ENCODE measurements at places on chromosomes 2 and 18.

DNA sequence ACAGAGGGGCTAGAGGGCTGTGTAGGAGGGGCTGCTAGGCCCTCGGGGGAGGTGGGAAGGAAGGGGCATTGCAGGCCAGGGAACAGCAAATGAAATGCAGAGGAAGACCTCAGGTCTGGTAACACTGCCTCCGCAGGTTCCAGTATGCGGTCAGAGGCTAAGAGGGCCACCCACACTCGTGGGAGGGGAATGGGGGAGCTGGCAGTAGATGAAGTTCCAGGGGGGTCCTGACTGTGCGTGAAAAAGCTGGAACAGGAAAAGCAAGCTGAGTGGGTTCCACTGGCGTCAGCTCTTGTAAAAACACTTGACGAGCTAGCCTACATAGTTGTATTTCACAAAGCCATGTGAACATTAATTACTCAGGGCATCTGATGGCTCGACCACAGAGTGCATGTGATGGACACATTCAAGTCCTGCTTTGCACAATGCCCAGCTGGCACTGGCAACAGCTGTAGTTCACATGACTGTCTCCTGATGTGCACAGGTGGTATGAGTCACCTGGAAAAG is 29.0 kb upstream of the PTPN4 start:
- no peak for DNase-seq

DNA sequence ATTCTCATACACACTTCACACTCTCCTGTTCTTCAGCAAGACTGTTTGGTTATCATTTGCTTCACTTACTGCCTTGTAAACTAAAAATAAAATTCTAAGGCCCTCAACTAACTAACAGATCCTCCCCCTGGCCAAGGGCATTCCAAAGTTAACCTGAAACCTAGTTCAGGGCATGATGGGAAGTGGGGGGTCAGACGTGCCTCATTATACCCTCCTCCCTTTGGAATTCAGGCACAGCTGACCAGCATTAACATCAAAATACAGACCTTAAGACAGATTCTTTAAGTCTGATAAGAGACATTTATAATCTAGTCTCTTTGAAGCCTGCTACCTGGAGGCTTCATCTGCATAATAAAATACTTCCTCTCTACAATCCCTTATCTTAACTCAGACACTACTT is 221.0 kb downstream of the NOL4 start:
- no peak for DNase-seq

GRCh38 chr18:49699303-49699702 is 114.0 kb downstream of the ACAA2 start:
- DNase-seq = no peak

DNA sequence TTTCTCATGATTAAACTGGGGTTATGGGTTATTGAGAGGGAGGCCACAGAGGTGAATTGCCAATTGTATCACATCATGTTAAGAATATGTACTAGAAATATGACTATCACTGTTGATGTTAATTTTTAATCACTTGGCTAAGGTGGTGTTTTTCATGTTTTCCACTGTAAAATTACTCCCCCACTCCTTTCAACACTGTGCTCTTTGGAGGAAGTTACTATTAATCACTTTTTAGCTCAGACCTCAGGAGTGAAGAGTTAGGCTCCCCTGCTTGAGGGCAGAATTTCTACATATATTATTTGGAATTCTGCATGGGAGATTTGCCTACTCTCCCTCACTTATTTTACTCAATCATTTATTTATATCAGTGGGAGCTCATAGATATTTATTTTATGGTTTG is 76.0 kb upstream of the OSR1 start:
- no peak for DNase-seq

GRCh38 chr2:59744436-59744835 is 809.0 kb downstream of the BCL11A start:
- DNase-seq = no peak

- DNase-seq = no peak
Observed at GRCh38 chr2:98127229-98127989, 40.4 kb downstream of the VWA3B start.

DNA sequence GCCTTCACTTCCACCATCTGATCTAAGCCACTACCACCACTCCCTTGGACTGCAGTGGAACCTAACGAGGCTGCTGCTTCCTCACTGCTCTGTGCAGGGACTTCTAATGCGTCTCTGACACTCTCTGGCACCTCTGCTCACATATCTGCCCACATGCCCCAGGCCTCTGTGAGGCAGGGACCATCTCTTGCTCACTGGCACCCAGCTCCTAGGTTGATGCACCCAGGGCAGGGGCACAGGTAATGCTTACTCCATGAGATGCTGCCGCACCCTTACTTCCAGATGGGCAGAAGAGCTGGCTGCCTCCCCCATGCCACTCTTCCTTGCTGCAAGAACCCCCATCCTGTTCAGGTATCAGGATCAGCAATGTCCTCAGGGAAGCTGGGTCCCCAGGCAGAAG is 294.0 kb upstream of the HS6ST1 start:
- no peak for DNase-seq

DNA sequence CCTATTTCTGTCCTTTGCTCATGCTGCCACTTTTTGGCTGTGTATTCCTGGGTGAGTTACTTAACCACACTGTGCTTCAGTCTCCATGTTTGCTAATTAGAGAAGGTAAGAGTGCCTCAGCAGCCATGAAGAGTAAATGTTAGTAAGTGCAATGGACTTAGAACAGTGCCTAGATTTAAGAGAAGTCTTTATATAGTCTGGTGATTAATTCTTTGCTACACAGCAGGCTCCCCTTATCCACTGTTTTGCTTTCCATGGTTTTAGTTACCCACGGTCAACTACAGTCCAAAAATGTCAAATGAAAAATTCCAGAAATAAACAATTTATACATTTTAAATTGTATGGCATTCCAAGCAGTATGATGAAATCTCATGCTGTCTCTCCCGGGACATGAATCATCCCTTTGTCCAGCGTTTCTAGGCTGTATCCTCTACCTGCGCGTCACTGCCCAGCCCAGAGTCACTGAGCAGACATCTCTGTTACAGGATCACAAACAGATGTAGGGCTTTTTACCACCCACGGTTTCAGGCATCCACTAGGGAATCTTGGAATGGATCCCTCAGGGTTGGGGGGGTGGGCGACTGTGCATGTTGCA is 91.0 kb downstream of the CTIF start:
- no peak for DNase-seq

DNA sequence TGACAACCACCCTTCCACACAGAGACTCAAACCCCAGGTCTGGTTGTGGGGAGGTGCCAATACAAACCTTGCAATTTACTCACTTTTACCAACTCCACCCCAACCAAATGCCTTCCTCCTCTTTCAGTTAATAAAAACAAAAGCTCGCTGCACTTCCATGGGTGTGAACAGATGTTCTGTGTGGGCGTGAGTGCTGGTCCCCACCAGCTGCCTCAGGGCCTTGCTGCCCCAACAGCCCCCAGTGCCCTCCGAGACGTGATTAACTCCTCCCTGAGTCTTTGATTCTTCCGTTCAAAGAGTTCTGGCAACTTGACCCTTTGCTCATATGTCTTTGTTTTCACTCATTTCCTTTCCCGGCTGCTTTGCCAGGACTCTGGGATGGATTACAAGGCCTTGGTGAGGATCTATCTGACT is 258.9 kb upstream of the CXCR4 start:
- no peak for DNase-seq

DNA sequence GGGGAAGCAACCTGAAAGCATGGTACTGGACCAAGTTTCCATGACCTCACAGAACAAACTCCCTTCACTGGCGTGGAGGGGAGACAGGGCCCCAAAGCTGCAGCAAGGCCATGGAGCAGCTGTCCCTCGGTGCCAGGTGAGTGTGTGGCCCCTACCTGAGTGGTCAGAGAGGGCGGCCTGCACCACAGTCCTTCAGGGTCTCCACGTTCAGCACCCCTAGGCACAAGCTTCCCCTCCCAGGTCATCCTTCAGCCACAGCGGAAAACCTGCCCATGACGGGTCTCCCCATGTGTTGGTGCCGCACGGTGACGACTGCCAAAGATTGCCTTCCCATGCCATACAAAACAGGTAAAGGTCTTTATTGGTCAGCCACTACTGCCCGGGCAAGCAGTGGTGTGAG is 201.6 kb downstream of the MGAT5 start:
- no peak for DNase-seq

DNA sequence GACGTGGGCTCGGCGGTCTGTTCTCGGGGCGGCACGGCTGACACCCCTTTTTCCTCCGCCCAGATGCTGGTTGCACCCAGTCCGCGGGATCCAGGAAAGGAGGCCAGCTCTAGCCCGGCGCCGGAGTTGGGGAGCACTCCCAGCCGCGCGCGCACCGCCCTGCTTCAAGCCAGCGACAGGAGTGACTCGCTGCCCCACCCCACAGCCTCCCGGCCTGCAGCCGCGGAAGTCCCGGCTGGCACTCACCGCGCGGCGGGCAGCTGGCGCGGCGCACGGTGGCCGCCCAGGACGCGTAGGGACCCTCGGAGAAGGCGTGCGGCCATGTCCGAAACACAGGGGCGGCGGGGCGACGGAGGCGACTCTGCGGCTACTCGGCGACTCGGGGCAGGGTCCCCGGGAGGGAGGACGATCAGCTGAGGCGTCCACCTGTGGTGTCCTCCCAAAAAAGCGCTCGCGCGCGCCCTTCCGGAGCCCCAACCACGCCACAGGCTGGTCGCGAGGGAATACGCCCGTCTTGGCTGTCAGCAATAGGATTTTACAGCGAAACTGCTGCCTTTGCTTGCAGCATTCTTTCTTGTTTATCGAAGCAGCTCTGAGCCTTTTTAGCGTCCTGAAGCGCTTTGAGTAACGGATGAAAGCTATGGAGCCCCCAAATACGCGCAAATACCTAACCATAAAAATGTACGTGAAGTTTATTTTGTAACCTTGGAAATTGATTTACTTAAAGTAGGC is at the start of gene ACADL:
Gene ACADL (minus strand): TSS at position 507 of the 732 bp plus-strand sequence. CDS start 184 bp downstream, at position 323.
- no peak for DNase-seq

GRCh38 chr2:195642027-195642678 is 14.9 kb upstream of the SLC39A10 start:
- DNase-seq = no peak

- DNase-seq = no peak
Observed at GRCh38 chr2:214960677-214961076, 151.2 kb upstream of the BARD1 start.

- DNase-seq = no peak
Observed at GRCh38 chr18:68714366-68714711, 569 bp downstream of the TMX3 start.

DNA sequence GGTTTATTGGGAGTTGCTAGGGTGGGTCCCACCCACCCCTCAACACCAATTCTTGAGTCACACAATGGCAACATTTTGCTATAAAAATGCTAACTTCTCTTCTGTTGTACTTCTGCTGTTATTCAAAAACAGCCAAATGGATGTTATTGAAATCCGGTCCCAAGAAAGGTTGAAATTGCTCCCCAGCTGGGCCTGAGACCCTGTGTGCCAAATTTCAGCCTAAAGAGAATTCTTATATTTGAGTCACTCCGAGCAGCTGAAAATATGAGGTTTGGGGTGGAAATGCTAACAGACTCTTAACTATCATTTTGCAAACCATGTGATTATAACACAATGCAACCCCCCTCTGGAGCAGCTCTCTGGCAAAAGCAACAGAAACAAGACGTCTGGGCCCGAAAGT is 27.0 kb upstream of the ACVR1 start:
- DNase-seq = no peak

- DNase-seq = no peak
Observed at GRCh38 chr18:44730803-44731529, 50.3 kb downstream of the SETBP1 start.

DNA sequence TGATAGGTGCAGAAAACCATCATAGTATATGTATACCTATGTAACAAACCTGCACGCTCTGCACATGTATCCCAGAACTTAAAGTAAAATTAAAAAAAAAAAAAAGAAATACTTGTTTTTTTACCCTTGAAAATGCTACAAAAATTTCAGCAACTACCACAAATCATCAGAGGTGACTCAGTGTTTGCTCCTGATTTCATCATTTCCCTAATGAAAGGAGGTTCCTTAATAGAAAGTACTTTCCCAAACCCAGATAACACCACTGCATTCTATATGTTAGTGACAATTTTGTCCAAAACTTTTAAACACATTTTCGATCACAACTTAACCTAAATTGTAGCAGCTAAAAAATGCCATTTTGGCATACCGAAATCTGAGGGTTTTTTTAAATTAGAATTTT is 163.3 kb downstream of the SLC39A10 start:
- DNase-seq = no peak

DNA sequence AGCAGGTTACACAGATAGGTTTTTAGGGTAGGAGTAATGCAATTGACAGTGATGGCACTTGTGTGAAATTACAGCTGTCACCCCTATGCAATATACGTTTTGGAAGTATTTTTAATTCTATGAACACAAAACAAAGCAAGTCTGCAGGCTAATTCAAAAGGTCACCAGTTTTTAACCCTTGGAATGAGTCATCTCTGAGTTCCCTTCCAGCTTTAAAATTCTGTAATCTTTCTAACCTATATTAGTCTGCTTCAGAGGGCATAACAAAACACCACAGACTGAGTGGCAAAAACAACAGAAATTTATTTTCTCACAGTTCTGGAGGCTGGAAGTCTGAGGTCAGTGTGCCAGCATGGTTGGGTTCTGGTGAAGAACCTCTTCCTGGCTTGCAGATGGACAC is 596.9 kb upstream of the HNMT start:
- no peak for DNase-seq

GRCh38 chr2:238659231-238659630 is 188.7 kb upstream of the TWIST2 start:
- no peak for DNase-seq

GRCh38 chr18:62258093-62258492 is 67.0 kb upstream of the TNFRSF11A start:
- no peak for DNase-seq

- no peak for DNase-seq
Observed at GRCh38 chr2:236600158-236600557, 30.5 kb downstream of the ACKR3 start.

DNA sequence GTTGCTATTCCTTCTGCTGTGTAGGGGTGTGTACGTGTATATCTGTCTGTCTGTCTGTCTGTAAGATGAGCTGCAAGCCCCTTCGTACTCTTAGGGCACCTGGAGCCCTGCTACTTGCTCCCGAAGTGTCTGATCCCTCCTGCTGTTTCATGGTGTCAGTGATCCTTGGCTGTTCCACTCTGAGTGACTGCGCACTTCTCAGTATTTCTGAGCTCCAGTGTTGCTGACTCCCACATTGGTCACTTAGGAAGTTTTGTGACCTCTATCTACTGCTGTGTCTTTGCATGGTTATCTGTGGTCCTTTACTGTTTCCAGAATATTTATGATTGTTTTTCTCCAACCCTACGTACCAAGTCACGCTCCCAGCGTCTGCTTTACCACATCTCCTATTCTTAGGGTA is 16.2 kb downstream of the SEMA4F start:
- no peak for DNase-seq

GRCh38 chr18:41466436-41467160 is 488.4 kb upstream of the PIK3C3 start:
- DNase-seq = no peak

GRCh38 chr18:11336241-11336640 is 186.9 kb upstream of the PIEZO2 start:
- no peak for DNase-seq

GRCh38 chr2:36060133-36060532 is 295.4 kb upstream of the CRIM1 start:
- no peak for DNase-seq

GRCh38 chr18:51184091-51184457 is 13.4 kb downstream of the MEX3C start:
- no peak for DNase-seq
